Activated B cell treated with CpG ODN at 0.5 μM for 24 hours (primary cell): ENCODE measurements at places on chromosomes 2 and 18.
A peak's percentile ranks its signal among the peaks of the same experiment; 100 is the strongest.

DNA sequence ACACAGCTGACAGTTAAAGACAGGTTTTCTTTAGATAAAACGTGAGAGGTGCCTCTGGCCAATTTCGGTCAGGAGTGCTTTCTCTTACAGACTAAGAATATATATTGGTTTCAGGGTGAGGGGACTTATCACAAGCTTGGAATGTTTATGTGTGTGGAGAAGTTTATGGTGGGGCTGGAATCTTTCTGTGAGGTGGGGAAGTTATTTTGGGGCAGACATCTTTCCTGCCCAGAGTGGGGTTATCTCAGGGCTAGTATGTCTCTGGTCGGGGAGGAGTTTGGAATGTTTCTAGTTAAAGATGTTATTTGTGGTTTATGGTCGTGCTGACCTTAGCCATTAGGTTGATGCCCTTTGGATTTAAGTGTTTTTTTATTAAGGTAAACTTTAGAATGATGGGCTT, 115.2 kb downstream of the SLC5A7 start:
- DNase-seq = no peak

DNA sequence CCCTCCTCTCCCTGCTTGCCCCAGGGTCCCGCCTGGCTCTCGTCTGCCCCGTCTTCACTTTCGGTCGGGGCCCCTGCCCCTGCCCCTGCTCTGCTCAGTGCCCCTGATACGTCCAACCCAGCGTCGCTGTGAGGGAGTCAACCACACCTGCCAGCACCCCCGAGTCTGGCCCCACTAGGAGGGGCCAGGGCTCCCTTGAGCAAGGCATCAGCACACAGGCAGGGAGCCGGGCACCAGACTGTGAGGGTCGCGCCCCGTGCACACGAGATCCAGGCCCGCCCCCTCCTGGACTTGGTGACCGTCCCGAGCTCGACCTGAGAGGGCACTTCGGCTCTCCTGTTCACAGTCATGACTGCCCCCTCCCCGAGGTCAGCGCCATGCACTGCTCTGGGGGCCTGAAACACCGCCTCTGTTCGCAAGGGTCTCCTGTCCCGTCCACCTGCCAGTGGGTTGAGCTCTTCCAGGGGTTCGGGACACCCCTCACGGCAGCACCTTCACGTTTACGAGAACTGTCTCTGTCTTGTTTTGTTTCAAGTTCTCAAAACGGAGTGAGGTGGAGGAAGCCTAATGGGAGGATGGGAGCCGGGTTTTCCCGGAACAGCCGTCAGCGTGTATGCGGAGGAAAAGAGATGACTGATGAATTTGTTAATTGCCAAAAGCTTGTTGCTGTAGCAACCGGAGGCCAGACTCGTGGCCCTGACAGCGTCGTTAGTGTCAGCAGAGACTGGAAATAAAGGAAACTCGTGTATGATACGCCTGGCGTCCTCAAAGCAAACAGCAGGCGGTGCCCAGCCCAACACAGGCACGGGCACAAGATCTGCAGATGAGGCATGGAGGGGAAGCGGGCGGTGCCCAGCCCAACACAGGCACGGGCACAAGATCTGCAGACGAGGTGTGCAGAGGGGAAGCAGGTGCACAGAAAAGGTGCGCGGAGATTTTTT, 48.2 kb upstream of the KCNG2 start:
- no peak for DNase-seq

GRCh38 chr2:224596289-224596688, 11.1 kb upstream of the CUL3 start:
- no peak for DNase-seq

GRCh38 chr2:25030702-25031101, 11.2 kb upstream of the EFR3B start:
- DNase-seq = no peak

DNA sequence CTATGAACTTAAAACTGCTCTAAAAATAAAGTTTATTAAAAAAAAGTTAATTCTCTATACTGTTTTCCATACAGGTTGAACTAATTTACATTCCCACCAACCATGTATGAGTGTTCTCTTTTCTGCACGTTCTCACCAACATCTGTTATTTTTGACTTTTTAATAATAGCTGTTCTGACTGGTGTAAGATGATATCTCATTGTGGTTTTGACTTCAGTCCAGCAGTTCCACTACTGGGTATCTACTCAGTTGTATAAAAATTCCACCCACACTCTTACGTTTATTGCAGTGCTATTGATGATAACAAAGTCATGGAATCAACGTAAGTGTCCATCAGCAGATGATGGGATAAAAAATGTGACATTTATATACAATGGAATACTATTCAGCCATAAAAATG, 33.7 kb downstream of the SPAG16 start:
- DNase-seq = no peak

GRCh38 chr18:49566217-49566770, 4.4 kb downstream of the LIPG start:
- DNase-seq = no peak

- DNase-seq = no peak
Measured at GRCh38 chr18:22742409-22742808, 190.7 kb upstream of the RBBP8 start.

- peak; percentile 23 for DNase-seq
Measured at GRCh38 chr2:75640621-75641121, 5.9 kb upstream of the MRPL19 start.

DNA sequence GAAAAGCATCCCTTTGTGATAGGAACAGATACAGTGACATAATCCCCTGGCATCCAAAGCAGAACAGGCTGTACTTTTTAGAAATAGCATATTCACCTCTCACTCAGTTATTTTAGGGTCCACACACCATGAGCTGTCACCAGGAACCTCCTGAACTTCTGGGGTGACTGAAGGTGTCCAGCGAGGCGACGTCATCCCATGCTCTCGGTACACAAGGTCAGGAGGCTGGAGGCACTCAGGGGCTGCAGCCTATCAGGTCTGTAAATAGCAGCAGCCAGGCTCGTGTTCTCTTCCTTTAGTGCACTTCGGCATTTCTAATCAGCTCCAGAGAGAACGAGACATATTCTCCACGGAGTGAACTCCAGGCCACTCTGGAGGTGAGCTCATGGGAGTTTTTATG, 98.3 kb downstream of the GATA6 start:
- DNase-seq = no peak

DNA sequence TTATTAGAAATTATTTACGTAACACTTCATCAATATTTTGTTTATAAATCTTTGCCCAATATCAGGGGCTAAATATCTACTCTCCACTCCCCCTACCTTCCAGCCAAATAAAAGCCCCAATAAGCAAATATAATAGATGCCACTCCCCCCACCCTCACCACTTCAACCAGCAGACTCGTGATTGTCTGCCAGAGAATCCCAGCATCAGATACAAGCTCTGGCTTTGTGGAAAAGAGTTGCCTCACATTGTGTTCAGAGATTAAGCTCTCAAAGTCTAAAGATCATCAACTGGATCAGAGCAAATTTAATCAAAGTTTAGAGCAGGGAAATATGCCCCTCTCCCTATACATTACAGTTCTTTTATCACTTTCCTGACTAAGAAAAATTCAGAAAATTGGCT, 39.5 kb downstream of the AOX1 start:
- no peak for DNase-seq

DNA sequence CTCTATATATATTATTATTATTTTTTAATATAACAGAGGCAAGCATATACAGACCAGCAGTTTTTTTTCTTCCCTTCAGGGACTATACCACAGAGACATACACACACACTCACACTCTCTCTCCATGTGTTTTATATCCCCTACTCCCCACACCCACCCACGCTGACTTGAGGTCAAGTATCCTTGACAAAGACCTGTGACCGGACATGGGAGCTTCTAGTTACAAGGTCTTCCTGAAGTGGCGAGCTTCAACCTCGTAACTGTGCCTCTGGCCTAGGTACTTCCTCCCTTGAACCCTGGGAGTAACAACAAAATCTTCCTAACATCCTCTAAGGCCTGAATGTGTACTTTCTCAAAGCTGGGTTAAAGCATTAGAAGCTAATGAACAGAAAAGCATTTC, 52.5 kb downstream of the POLR1A start:
- no peak for DNase-seq
